Activated CD4-positive, alpha-beta T cell treated with anti-CD3 and anti-CD28 coated beads, Interleukin-2, amount 10 ng/mL, durations not matched to agents 7 days and 5 days (primary cell): ENCODE measurements at places on chromosomes 3 and 15. TPM values are rescaled to one million over a fixed set of nuclear protein-coding genes. Genes with fewer than 3 reads are reported as not detected.

DNA sequence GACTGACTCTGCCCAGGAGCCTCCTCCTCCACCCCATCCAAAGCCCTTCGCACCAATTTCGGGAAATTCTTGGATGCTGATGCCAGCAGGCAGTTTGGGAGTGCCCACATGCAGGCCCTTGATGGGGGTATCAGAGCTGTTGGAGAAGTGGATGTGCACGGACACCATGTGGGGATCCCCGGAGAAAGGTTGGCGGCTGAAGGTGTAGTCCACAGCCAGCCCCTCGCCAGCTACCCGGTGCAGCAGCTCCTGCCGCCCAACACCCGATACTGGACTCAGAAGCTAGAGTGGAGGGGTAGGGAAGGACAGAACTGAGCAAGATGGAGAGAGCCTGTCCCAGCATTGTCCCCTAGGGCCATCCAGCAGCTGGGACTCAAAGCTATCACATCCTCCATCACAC, 15.5 kb upstream of the CPEB1 start:
- DNase-seq = no peak
- no peak overlapping the region for H3K27ac ChIP-seq
- H3K36me3 ChIP-seq = no peaks in the 10 kb centered on the region
- no peak overlapping the region for H3K4me3 ChIP-seq

- H3K4me3 ChIP-seq = no peak overlapping the region
- no peaks in the 10 kb centered on the region for H3K36me3 ChIP-seq
- DNase-seq = no peak
Observed at GRCh38 chr3:54986294-54986693, 58.4 kb upstream of the LRTM1 start.

DNA sequence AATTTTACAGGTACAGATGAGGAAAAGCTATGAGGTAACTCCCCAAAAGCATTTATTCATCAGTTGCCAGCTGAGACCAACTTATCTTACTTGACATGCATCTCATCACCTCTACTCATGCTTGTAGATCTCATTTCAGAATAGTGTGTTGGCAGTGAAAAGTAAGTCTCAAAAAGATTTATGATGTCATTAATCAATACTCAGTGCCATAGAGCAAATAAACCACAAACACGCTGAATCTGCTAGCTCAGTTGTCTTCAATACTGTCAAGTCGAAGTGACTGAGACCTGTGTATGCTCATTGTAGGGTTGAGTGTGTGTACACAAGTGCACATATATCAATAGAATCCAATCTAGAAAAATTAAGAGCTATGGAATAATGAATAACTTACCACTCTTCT, 413.5 kb downstream of the CNTN3 start:
- DNase-seq = no peak
- no peak overlapping the region for H3K4me3 ChIP-seq
- H3K27me3 ChIP-seq = no peaks in the 10 kb centered on the region
- H3K4me1 ChIP-seq = no peaks in the 10 kb centered on the region

DNA sequence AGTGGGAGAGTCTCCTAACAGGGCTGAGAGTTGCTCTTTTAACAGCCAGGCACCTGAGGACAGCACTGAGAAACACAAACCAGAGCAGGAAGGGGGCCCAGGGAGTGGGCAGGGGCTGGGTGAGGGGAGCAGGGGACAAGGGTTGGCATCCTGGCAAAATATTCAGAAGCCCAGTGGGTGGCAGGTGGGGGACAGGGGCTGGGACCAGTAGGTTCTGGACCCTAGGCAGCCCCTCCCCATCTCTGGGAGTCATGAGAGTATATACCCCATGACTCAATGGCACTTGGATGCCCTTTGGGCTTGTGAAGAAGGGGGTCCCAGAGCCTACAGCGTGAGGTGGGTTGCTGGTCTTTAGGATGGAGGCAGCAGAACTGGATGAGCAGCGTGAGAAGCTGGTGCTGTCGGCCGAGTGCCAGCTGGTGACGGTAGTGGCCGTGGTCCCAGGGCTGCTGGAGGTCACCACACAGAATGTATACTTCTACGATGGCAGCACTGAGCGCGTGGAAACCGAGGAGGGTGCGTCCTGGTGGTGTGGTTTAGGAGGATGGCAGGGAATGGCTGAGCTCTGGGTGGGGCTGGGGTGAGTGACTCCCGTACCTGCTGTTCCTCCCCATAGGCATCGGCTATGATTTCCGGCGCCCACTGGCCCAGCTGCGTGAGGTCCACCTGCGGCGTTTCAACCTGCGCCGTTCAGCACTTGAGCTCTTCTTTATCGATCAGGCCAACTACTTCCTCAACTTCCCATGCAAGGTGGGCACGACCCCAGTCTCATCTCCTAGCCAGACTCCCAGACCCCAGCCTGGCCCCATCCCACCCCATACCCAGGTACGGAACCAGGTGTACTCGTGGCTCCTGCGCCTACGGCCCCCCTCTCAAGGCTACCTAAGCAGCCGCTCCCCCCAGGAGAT, 24.2 kb downstream of the NBEAL2 start:
- no peak overlapping the region for H3K27ac ChIP-seq
- H3K27me3 ChIP-seq = no peaks in the 10 kb centered on the region
- DNase-seq = no peak
- no peak overlapping the region for H3K4me3 ChIP-seq
- peaks cover 6% of the 10 kb centered on the region for H3K4me1 ChIP-seq

DNA sequence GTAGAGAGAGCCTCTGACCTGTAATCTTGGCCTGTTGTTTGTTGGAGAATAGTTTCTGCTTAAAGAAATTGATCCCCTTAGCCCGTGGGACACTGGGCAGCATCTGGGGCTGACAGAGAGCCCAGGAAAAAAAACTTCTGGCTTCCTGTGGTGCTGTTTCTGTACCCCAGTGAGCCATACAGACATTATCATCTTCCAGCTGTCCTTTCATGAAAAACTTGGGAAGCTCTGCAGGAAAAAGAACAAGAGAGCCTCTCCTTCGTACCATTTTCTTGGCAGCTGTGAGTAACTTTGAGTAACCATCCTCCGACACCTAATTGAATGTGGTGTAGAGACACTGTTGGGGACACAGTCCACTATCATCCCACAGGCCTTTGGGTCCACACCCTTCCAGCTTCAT, 333.0 kb downstream of the SHQ1 start:
- no peaks in the 10 kb centered on the region for H3K27me3 ChIP-seq
- no peak overlapping the region for H3K4me3 ChIP-seq
- no peak overlapping the region for H3K27ac ChIP-seq
- H3K36me3 ChIP-seq = no peaks in the 10 kb centered on the region
- peaks cover 7% of the 10 kb centered on the region for H3K4me1 ChIP-seq
- DNase-seq = no peak

GRCh38 chr3:177525987-177526712, 328.9 kb upstream of the TBL1XR1 start:
- DNase-seq = no peak

FBXW12 gene
- not detected for total RNA-seq

CAMK1 gene
- 18.8 TPM for total RNA-seq

FGF12 gene
- total RNA-seq = not detected
